SK-N-DZ (cell line): ENCODE measurements at places on chromosomes 16 and 17.

GRCh38 chr17:69179227-69179952, 37.7 kb upstream of the ABCA6 start:
- no peak for DNase-seq

- no peak for DNase-seq
Observed at GRCh38 chr16:13902677-13903076, 17.3 kb upstream of the ERCC4 start.

GRCh38 chr16:89696670-89697128, 4.8 kb downstream of the SPATA2L start:
- DNase-seq = no peak

- DNase-seq = no peak
Observed at GRCh38 chr16:55035956-55036355, 105.3 kb downstream of the IRX5 start.

GRCh38 chr17:81091154-81091553, 56.2 kb downstream of the BAIAP2 start:
- no peak for DNase-seq

DNA sequence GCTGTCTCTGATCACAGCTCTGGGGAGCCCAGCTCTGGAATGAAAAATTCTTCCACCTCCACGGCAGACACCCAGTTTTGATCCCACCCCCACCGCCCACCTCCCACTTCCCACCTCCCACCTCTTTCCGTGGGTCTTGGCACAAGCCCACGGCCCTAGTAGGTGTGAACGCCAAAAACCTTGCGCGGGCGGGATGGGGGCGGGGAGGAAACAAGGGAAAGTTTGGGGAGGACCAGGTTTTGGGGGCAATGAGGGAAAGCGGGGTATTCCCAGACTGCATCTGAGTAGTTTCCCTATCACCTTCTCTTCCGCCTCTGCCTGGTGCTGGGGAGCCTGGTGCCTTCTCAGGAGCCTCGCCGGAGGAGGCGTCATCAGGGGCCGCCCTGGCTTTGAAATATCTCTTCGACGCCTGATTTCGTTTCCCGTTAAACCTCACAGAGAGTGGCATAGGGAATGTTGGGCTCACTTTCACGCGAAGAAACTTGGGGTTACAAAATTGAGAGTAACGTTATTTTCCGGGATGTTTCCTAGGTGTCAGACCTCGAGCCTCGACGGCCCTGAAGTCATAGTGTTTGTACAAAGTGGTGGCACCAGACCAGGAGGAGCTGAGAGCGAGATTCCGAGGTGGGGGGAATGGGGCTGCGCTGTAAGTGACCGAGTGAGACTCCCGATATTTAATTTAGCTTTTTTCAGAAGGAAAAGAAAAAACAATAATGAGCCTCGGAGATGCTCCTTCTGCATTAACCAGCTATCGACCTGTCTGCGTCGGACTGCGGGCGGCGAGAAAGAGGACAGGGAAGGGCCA, 1.6 kb upstream of the IRX3 start:
- DNase-seq = no peak

GRCh38 chr16:3835089-3835602, 45.4 kb downstream of the CREBBP start:
- DNase-seq = no peak
